ENCODE measurements at places on chromosomes 3 and 15. TPM values are rescaled to one million over a fixed set of nuclear protein-coding genes. Genes with fewer than 3 reads are reported as not detected.

- no peak for DNase-seq
Measured at GRCh38 chr3:185526349-185526951, 25.9 kb downstream of the LIPH start.

MASP1 gene
- polyA plus RNA-seq, result 5.4 TPM

- no peak for DNase-seq
Measured at GRCh38 chr3:42118762-42119361, 27.7 kb downstream of the TRAK1 start.

WDR5B gene
- polyA plus RNA-seq, result 4.9 TPM

DNA sequence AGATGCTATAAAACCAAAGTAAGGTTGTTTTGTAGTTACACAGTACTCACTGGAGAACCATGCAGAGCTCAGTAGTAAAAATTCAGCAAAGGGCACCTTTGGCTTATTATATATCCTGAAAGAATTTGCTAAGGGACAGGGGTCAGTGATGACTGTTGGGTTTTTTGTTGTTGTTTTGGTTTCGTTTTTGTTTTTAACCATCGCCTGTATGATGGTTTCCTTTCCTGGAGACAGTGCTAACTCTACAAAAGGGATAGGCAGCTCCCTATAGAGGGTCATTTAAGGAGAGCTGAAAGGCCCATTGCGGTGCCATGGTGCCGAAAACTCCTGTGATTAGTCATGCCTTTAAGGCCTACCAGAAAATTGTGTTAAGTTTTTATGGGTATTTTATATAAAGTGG is 118.2 kb upstream of the GOLIM4 start:
- DNase-seq, result no peak

MDFIC2 gene
- polyA plus RNA-seq, result not detected

GRCh38 chr15:78399091-78399490 is 38.9 kb upstream of the IREB2 start:
- DNase-seq, result no peak

GRCh38 chr15:45199136-45199810 is 11.5 kb upstream of the SHF start:
- DNase-seq, result peak; percentile 66

GRCh38 chr15:70653426-70653825 is 109.9 kb downstream of the UACA start:
- no peak for DNase-seq

GRCh38 chr3:126119008-126119675 is 35.2 kb upstream of the SLC41A3 start:
- DNase-seq, result no peak

- DNase-seq, result no peak
Measured at GRCh38 chr15:70154718-70155347, 57.1 kb upstream of the TLE3 start.

- no peak for DNase-seq
Measured at GRCh38 chr3:178446059-178446458, 90.2 kb upstream of the KCNMB2 start.

VGLL3 gene
- 37.5 TPM for polyA plus RNA-seq

- DNase-seq, result peak; percentile 31
Measured at GRCh38 chr3:114380233-114380651, 86.4 kb downstream of the TIGIT start.

SLC51A gene
- polyA plus RNA-seq, result 7.8 TPM

DNA sequence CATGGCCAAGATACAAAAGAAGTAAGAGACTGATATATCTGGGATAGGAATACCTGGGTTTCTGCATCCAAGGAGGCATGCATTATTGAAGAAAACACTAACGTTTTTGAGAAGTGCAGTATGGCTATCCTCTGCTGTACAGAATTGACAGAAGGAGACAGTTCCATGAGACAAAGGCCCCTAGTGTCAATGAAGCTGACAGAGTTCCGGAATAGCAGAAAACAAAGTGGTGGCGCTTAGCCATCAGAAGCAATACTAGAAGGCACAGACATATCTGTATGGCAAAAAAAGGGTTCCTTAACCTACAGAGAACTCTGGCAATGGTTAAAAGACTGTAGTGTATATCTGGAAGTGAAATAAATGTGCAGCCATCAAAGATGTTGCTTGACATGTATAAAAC is 77.8 kb downstream of the VGLL3 start:
- no peak for DNase-seq

INSYN1 gene
- polyA plus RNA-seq, result 4.3 TPM

CHRM5 gene
- 0.08 TPM for polyA plus RNA-seq

- no peak for DNase-seq
Measured at GRCh38 chr15:39191871-39192291, 389.0 kb upstream of the THBS1 start.

GRCh38 chr15:27084844-27085243 is 113.9 kb downstream of the GABRG3 start:
- no peak for DNase-seq

- no peak for DNase-seq
Measured at GRCh38 chr3:71554649-71555048, 28.9 kb downstream of the FOXP1 start.

All from hindlimb muscle (tissue), 1 donor.